ENCODE measurements at places on chromosomes 6 and 20. TPM values are rescaled to one million over a fixed set of nuclear protein-coding genes. Genes with fewer than 3 reads are reported as not detected.

DNA sequence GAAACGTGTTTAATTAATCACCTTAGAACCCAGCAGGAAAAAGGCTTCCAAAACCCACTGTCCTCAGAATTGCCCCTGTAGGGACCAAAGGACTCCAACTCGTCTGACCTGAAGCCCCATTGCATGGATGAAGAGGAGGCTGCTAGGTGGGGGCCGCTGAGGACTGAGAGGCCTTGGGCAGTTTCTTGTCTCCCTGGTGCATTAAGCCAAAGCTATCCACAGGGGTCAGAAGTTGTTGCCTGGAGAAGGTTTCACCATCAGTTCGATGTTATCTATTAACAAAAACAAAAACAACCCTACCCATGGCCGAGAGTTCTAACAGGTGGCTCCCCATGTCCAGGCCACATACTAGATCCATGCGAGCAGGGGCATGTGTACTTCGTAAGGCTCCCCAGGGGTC, 120.9 kb upstream of the CD93 start:
- H3K27ac ChIP-seq, result no peak overlapping the region
- H3K4me1 ChIP-seq, result peaks cover 19% of the 10 kb centered on the region
- H3K4me3 ChIP-seq, result no peak overlapping the region
- no peaks in the 10 kb centered on the region for H3K27me3 ChIP-seq
- no peaks in the 10 kb centered on the region for H3K36me3 ChIP-seq
- DNase-seq, result no peak

DNA sequence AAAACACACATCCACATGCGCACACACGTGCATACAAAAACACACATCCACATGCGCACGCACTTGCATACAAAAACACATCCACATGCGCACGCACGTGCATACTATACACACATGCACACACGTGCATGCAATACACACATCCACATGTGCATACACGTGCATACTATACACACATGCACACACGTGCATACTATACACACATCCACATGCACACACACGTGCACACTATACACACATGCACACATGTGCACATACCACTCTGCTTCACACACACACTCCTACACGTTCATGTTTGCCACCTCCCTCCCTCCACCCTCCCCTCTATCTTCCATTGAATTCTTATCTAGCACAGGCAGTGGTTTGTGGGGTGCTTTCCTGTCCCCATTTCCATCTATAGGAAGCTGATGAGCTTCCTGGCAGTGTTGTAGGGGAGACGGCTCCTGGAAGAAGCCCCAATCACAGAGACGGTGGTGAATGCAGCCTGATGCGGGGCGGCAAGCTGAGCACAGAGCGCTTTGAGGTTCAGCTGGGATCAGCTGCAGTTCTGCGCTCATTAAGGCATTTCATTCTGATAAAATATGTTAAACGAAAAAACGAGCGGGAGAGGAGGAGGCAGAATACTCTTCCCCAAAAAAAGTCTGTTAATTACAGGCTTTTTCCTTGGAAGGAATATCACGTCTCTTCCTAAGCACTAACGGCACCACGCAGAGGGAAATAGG, 287.7 kb downstream of the TAF4 start:
- no peaks in the 10 kb centered on the region for H3K4me1 ChIP-seq
- no peak for DNase-seq
- peaks cover 2% of the 10 kb centered on the region for H3K27me3 ChIP-seq
- H3K27ac ChIP-seq, result no peak overlapping the region

GRCh38 chr20:62288535-62289105, 14.2 kb upstream of the ADRM1 start:
- H3K4me1 ChIP-seq, result no peaks in the 10 kb centered on the region
- H3K36me3 ChIP-seq, result peaks cover 11% of the 10 kb centered on the region
- no peaks in the 10 kb centered on the region for H3K27me3 ChIP-seq
- DNase-seq, result no peak

GRCh38 chr20:61891916-61892649, 173.6 kb downstream of the TAF4 start:
- no peak overlapping the region for H3K27ac ChIP-seq
- H3K4me1 ChIP-seq, result no peaks in the 10 kb centered on the region
- H3K36me3 ChIP-seq, result no peaks in the 10 kb centered on the region
- no peak for DNase-seq

DNA sequence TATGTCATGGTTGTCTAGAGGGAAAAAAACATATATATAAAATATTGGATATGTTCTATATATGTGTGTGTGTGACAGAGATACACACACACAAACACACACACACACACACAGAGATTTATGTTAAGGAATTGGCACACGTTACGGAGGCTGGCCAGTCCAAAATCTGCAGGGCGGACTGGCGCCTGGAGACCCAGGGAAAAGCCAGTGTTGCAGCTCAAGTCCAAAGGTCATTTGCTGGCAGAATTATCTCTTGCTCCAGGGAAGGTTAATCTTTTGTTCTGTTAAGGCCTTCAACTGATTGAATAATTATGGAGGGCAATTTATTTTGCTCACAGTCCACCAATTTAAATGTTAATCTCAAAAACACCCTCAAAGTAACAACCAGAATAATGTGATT, 37.5 kb upstream of the PDE7B start:
- no peak for DNase-seq
- peaks cover 4% of the 10 kb centered on the region for H3K4me1 ChIP-seq
- no peaks in the 10 kb centered on the region for H3K36me3 ChIP-seq
- H3K27ac ChIP-seq, result no peak overlapping the region
- no peak overlapping the region for H3K4me3 ChIP-seq

Gene CUL9
- total RNA-seq, result 16.8 TPM
